NCI-H1436 treated with DMSO at 0.1 percent for 48 hours (cell line): ENCODE measurements at places on chromosomes 3 and 15.

DNA sequence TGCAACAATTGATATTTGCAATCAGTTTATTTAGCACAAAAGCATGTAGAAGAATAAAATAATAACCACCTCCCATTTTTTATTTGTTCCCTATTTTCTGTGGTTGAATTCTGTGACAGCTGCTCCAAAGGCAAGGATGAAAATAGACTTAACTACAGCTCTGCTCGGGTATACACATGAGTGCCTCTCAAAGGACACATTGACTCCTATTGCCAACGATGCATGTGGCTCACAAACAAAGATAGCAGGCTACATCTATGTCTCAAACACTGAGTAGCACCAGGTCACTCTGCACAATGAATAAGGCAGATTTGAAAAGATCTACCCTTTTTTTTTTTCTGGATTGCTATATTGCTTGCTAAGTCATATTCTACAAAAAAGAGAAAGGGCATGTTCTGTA lies 612.9 kb downstream of the ROBO1 start:
- DNase-seq: no peak

GRCh38 chr15:62783303-62783957 lies 259.1 kb upstream of the TPM1 start:
- no peak for DNase-seq

DNA sequence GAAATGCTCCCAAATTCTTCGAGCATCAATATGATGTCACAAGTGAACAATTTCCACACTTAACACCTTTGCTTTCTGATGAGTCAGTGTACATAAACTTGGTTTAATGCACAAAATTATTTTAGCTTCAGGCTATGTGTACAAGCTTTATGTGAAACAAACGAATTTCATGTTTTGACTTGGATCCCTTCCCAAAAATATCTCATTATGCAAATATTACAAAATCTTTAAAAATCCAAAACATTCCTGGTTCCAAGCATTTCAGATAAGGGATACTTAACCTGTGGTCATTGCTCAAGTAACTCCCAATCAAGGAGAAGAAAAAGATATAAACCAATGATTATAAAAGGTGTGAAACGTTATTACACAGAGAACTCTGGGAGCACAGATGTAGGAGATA lies 25.2 kb downstream of the RAB5A start:
- DNase-seq: no peak

- DNase-seq: no peak
Observed at GRCh38 chr3:152060701-152061100, 187.3 kb downstream of the SUCNR1 start.
